ENCODE measurements at places on chromosomes 7 and 10. TPM values are rescaled to one million over a fixed set of nuclear protein-coding genes. Genes with fewer than 3 reads are reported as not detected.
A peak's percentile ranks its signal among the peaks of the same experiment; 100 is the strongest.

DNA sequence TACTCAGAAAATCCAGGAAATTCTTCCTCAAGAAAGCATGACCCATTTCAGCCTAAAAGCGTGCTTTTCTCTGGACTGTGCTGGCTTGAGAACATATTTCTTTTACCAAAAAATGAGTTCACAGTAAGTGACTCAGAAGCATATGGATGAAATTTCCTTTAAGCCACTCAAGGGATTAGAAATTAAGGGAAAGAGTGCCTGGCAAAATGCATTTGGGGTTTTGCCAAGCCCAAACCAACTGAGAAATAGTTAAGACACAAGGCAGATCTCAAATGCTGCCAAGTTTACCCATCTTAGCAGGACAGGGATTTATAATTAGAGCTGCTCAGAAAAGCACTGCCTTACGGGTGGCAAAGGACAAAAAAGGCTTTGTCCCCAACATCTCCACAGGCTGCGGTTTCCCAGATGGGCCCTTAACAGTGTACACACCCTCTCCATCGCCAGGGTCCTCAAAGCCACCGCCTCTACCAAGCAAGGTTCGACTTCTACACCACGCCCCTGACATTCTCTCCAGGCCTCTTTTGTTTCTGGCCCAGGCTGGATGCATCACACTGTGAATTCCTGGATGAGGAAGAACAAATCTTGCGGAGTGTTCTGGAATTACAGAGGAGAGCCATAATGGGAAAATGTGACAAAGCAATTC lies 30.1 kb upstream of the CDHR3 start:
- no peak for DNase-seq
- H3K4me3 ChIP-seq = no peak overlapping the region
- H3K36me3 ChIP-seq = peaks cover 3% of the 10 kb centered on the region
- H3K27me3 ChIP-seq = peaks cover 1% of the 10 kb centered on the region

DNA sequence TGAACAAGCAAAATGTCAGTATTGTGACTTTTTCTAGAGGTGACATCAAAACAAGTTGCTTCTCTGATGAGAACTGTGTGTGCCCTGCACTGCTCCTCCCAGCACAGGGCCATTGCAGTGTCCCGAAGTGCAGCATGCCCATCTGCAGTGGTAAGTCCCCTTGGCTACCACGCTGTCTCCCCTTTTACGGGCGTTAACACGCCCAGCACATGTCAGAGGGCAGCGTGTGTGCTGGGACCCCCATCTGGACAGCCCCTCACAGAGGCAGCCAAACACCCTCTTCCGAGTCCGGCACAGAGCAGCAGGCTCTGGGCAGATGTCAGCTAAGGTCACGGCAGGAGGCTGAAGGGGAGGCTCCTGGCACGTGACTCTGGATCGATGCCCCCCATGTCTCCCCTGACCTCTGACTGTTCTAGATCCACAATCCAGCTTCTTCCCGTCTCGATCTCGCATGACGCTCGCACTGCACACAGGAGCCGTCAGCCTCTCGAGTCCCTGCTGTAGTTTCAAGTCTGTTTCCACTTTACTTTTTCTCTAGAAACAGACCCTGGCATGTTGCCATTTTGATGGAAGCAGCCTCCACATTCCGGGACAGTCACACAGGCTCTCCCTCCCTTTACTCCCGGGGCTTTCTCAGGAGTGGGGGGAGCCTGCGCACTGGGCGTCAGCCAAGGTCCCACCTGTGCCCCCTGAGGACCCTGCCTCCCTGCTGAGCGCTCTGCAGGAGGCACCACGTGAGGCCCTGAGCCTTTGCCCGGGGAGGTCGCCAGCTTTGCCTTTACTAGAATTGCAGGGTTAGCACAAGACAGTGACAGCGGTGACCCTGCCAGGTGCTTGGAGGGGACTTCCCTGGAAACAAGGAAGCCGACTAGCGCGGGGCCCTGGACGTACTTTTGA lies 133.8 kb downstream of the TCERG1L start:
- H3K27ac ChIP-seq = no peak overlapping the region
- no peaks in the 10 kb centered on the region for H3K27me3 ChIP-seq
- DNase-seq = no peak
- no peaks in the 10 kb centered on the region for H3K36me3 ChIP-seq
- H3K4me1 ChIP-seq = no peaks in the 10 kb centered on the region
- H3K4me3 ChIP-seq = no peak overlapping the region

DNA sequence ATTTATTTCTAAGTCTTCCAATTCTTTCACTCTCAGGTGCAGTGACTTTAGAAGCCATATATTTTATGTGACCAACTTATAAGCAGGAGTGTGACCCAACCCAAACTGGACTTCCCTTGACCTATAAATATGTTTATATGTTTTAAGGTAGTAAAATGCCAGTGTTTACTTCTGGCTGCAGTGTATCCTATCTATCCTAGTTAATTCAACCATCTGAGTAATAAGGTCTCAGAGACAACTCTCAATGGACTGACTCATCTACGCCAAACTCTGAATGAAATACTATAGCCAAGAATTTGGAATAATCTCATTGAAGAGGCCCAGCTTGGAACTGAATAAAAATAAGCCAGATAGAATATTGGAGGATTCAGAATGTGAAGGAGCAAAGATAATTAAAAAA lies 544.5 kb upstream of the SORCS1 start:
- DNase-seq = no peak
- no peaks in the 10 kb centered on the region for H3K36me3 ChIP-seq
- H3K27me3 ChIP-seq = peaks cover 2% of the 10 kb centered on the region

GRCh38 chr10:89262086-89263051 lies 10.8 kb upstream of the LIPA start:
- peaks cover 38% of the 10 kb centered on the region for H3K4me1 ChIP-seq
- H3K36me3 ChIP-seq = no peaks in the 10 kb centered on the region
- peaks cover 4% of the 10 kb centered on the region for H3K27me3 ChIP-seq
- H3K4me3 ChIP-seq = no peak overlapping the region
- H3K27ac ChIP-seq = peak overlapping the region; percentile 79

DNA sequence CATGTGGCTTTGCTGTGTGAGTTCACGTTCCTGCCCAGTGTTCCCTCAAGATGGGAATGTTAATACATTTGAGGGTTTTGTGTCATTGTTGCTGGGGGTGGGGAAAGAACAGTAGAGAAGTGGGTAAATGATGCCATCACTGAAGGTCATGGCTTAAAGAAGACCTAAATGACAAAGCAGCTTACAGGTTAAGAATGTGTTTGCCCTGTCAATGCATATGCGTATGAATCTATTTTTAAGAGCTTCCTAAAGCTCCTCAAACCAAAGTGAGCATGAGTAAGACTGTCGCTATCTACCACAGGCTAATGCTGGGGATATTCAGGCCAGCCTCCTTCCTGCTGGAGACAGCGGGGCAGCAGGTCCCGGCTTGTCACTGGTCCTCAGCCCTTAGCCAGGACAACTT lies 162.9 kb downstream of the CREB5 start:
- H3K36me3 ChIP-seq = no peaks in the 10 kb centered on the region
- H3K27me3 ChIP-seq = peaks cover 6% of the 10 kb centered on the region
- no peak for DNase-seq
- peaks cover 38% of the 10 kb centered on the region for H3K4me1 ChIP-seq

- no peaks in the 10 kb centered on the region for H3K36me3 ChIP-seq
- H3K4me1 ChIP-seq = peaks cover 8% of the 10 kb centered on the region
- no peaks in the 10 kb centered on the region for H3K27me3 ChIP-seq
- H3K27ac ChIP-seq = no peak overlapping the region
Measured at GRCh38 chr10:21993360-21994001, 10.0 kb downstream of the DNAJC1 start.

DNA sequence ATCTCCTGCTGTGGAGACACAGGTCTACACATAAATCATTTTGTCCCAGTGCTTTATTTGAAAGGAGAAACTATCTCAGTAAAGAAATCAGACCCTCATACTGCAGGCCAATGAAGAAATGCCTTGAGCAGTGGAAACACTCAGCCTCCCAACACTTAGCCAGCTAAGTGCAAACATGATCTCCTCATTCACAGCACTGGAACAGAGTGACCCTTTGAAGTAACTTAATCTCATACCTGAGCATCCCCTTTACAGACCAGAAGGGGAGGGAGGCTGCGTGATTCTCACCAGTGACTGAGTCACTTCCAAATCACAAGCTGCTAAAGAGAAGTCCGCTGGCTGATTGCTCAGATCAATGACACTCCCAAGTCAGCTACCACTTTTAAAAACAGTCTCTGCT lies 4.5 kb downstream of the CHST15 start:
- no peak for DNase-seq
- no peak overlapping the region for H3K4me3 ChIP-seq
- no peaks in the 10 kb centered on the region for H3K27me3 ChIP-seq
- no peaks in the 10 kb centered on the region for H3K36me3 ChIP-seq
- H3K27ac ChIP-seq = no peak overlapping the region
- H3K4me1 ChIP-seq = peaks cover 65% of the 10 kb centered on the region

GRCh38 chr7:50827281-50827680 lies 44.6 kb upstream of the GRB10 start:
- no peaks in the 10 kb centered on the region for H3K27me3 ChIP-seq
- no peak overlapping the region for H3K4me3 ChIP-seq
- no peak overlapping the region for H3K27ac ChIP-seq
- no peak for DNase-seq
- peaks cover 19% of the 10 kb centered on the region for H3K4me1 ChIP-seq
- H3K36me3 ChIP-seq = no peaks in the 10 kb centered on the region

DNA sequence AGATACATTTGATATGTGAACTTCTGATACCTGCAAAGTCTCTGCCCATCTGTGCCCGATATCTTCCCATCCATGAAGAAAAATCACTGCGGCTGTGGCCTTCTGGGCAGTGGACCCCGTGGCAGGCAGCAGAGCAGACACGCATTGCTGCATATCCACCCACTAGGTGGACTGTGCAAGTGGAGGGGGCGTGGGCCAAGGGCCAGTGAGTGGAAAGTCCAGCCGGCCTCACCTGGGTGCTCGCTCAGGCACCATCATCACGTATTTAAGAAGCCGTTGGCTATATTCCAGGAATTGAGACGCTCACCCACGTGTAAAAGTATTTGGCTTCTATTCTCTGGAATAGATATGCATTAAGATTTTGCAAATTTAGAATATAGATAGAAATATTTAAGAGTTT lies 30.8 kb upstream of the SLC13A1 start:
- no peaks in the 10 kb centered on the region for H3K4me1 ChIP-seq
- peaks cover 3% of the 10 kb centered on the region for H3K27me3 ChIP-seq
- no peak overlapping the region for H3K4me3 ChIP-seq
- no peaks in the 10 kb centered on the region for H3K36me3 ChIP-seq
- peak; percentile 73 for DNase-seq

RBP4 gene
- total RNA-seq = 29.3 TPM

LAMB4 gene
- not detected for total RNA-seq

NODAL gene
- 0.49 TPM for total RNA-seq
